ENCODE measurements at places on chromosomes 16 and 17. TPM values are rescaled to one million over a fixed set of nuclear protein-coding genes. Genes with fewer than 3 reads are reported as not detected.

The KRTAP4-16 gene
- total RNA-seq: not detected

DNA sequence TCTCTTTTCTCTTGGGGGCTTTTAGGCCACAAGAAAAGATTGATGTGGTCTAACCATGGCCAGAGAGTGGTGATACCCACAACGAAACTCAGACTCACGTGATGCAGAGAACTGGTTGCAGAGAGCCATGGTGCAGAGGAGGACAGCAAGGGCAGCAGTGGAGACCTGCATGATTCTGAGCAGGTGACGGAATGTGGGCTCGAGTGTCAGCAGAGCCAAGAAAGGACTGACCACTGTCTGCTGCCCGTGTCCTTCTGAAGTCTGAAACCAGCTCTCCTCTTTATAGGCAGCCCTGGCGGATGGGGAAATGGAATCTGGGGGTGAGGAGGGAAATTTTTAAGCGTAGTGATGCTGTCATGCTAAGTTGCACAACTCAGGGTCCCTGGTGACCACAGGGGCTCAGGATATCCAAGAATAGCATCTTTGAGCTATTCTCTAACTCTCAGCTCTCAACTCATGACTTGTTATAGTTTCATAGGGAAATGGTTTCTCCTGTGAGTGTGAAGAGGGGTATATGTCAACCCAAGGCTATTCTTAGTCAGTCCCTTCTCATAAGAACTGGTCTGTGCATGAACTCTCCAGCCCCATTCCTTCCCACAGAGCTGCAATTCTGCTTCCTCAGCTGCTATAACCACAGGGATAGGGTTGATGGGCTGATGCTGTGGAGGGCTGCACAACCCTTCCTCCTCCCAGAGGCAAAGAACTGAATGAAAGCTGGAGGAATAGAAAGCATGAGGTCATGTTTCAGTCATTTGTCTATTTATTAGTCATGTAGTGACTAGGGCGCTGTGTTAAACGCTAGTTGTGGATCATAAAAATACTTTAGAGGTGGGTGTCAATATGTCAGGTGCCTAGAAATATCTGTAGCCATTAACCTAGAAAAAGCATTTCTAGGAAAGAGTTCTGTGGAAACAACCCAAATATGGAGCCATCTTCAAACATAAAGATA, at the start of gene CCL3:
Gene CCL3 (minus strand): TSS at position 256 of the 949 bp plus-strand sequence. CDS start 85 bp downstream, at position 171.
- H3K27ac ChIP-seq: no peak within 1 kb of the TSS
- H3K4me3 ChIP-seq: no peak within 1 kb of the TSS
- no peaks in the 10 kb centered on the region for H3K4me1 ChIP-seq
- DNase-seq: no peak
- no peaks in the 10 kb centered on the region for H3K36me3 ChIP-seq

The TMC7 gene
- total RNA-seq: 1.3 TPM

DNA sequence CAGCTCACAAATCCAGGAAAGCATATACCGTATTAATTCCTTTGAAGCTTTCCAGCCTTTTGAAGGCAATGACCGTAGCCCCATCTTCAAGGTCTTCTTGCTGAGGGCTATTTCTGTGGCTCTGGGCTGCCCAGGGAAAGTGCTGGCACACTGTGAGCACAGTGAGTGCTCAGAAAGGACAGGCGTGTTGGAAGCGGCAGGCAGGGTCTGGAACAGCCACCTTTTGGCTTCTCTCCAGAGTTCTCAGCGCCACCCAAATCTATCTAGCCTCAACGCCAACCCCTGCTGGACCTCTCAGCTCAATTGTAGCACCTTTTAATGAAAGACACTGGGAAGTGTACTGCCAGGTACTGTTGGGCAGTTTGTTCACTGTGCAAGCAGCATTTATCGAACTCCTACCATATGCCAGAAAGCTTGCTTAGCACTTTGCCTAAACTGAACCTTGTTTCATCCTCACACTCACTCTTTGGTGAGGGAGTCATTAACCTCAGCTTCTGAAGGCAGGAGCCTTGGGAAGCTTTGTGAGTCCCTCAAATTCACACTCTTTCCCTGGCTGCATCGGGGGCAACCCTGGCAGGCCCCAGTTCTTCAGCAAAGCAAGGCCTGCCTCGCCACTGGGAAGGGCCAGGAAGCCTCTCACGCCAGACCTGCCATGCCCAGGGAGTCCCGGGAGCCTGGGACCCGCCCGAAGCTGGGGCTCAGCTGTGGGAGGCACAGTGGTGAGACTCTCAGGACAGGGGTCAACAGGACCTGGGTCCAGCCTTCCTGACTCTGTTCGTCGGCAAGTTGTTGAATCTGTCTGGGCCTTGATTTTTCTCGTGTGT, 13.5 kb upstream of the CIBAR2 start:
- H3K36me3 ChIP-seq: no peaks in the 10 kb centered on the region
- H3K4me1 ChIP-seq: peaks cover 18% of the 10 kb centered on the region
- DNase-seq: no peak
- H3K4me3 ChIP-seq: no peak overlapping the region

DNA sequence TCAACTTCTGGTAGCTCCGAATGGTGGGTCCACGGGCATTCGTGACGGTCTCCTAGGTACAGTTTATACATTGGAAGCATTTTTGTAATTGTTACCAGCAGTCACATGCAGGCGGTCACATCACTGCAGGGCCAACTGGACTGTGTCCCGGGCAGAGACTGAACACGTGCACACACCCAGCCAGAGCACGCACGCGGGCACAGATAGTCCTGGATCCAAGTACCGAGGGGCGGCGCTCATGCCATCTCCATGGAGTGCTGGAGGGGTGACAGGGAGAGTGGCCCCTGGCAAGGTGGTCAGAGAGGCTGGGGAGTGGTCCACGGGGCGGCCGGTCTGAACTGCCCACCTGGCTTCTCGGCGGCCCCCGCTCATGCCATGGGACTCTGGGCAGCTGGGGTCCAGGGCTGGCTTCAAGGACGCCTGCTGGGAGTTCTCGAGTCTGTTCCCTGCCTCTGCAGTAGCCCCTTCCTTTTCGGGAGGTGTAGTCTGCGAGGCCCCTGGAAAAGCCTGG, 34.2 kb downstream of the BAIAP2 start:
- H3K4me1 ChIP-seq: peaks cover 18% of the 10 kb centered on the region
- DNase-seq: no peak
- no peak overlapping the region for H3K4me3 ChIP-seq
- H3K27me3 ChIP-seq: no peaks in the 10 kb centered on the region
- no peaks in the 10 kb centered on the region for H3K36me3 ChIP-seq

DNA sequence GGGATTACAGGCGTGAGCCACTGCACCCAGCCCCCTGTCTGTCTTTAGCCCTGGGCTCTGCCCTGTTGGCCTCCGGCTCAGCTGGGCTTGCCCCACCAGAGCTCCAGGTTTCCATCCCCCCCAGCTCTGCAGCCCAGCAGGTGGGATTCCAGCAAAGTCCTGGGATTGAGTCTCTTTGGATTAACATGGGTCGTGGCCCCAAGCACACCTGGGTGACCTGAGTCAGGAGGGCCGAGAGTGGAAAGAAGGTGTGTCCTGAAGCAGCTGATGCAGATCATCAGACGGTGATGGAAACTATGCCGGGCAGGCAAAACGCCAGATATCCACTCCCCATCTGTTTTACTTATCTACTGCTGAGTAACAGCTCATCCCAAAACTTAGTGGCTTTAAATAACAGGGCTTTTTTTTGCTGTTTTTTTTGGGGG, 72.5 kb downstream of the KNOP1 start:
- H3K36me3 ChIP-seq: no peaks in the 10 kb centered on the region
- DNase-seq: no peak
- no peaks in the 10 kb centered on the region for H3K27me3 ChIP-seq
- no peaks in the 10 kb centered on the region for H3K4me1 ChIP-seq

DNA sequence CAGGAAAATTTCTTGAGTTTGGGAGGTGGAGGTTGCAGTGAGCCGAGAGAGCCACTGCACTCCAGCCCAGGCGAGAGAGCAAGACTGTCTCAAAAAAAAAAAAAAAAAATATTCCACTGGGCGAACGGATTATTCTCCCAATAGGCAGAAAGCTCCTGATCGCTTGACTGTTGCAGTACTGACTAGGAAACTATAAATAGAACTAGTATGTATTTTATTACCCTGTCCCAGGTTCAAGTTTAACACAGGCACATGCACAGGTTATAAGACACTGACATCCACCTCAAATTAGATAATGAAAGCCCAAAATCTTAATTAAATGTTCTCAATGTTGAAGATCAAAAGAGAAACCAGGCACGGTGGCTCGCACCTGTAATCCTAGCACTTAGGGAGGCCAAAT, 11.5 kb downstream of the PARN start:
- no peaks in the 10 kb centered on the region for H3K27me3 ChIP-seq
- no peak for DNase-seq
- H3K27ac ChIP-seq: no peak overlapping the region
- no peaks in the 10 kb centered on the region for H3K36me3 ChIP-seq
- no peak overlapping the region for H3K4me3 ChIP-seq
- H3K4me1 ChIP-seq: no peaks in the 10 kb centered on the region

GRCh38 chr17:73760439-73760758, 116.2 kb upstream of the SDK2 start:
- no peak overlapping the region for H3K4me3 ChIP-seq
- DNase-seq: no peak
- no peaks in the 10 kb centered on the region for H3K27me3 ChIP-seq
- H3K27ac ChIP-seq: no peak overlapping the region

The PYY gene
- total RNA-seq: 0.98 TPM

The NATD1 gene
- 8.2 TPM for total RNA-seq

GRCh38 chr17:73791631-73792030, 147.4 kb upstream of the SDK2 start:
- H3K27ac ChIP-seq: no peak overlapping the region
- H3K36me3 ChIP-seq: no peaks in the 10 kb centered on the region
- H3K4me3 ChIP-seq: no peak overlapping the region
- no peak for DNase-seq

The FLII gene
- total RNA-seq: 293 TPM

The CCR7 gene
- 0.33 TPM for total RNA-seq

- H3K4me1 ChIP-seq: peaks cover 5% of the 10 kb centered on the region
- no peak overlapping the region for H3K4me3 ChIP-seq
- H3K27ac ChIP-seq: no peak overlapping the region
- H3K27me3 ChIP-seq: no peaks in the 10 kb centered on the region
Observed at GRCh38 chr16:30087181-30087898, 4.4 kb downstream of the TBX6 start.

The ZNF747 gene
- 13.2 TPM for total RNA-seq

The SRCIN1 gene
- 10.8 TPM for total RNA-seq

The NTN1 gene
- 2.2 TPM for total RNA-seq

GRCh38 chr17:76014925-76015261, 12.2 kb downstream of the EVPL start:
- H3K27ac ChIP-seq: no peak overlapping the region
- no peaks in the 10 kb centered on the region for H3K4me1 ChIP-seq
- DNase-seq: no peak
- H3K36me3 ChIP-seq: no peaks in the 10 kb centered on the region
- H3K4me3 ChIP-seq: no peak overlapping the region

The KRT222 gene
- 0.80 TPM for total RNA-seq

DNA sequence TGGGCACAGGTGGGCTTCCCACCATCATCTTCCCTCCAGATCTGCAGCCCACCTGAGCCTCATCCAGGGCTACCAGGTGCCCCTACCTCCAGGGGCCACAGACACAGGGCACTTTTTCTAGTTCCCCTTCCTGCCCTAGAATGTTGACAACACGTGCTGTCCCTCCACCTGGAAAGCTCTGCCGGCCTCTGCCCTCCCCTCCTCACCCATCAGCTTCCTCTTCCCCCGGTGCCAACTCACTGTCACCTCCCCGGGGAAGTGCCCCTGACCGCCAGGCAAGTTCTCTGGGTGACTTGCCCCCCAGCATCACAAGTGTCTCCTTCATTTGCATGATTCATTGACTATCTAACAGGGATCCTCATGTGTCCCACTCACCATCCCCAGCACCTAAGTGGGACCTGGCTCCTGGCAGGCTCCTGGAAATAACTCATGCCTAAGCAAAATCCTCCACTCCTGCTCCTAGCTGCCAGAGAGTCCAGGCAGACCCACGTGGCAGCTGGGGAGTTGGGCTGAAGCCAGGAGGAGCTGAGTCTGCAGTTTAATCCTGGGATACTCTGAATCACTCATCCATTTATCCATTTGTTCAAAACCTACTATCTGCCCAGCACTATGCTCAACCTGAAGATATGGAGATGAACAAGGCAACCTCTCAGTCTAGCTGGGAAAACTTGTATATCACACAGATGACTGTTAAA, 304.4 kb downstream of the FOXL1 start:
- no peak overlapping the region for H3K27ac ChIP-seq
- no peaks in the 10 kb centered on the region for H3K36me3 ChIP-seq
- H3K27me3 ChIP-seq: peaks cover 48% of the 10 kb centered on the region
- no peaks in the 10 kb centered on the region for H3K4me1 ChIP-seq
- DNase-seq: no peak

- peak overlapping the region; percentile 52 for H3K27ac ChIP-seq
- DNase-seq: no peak
- H3K4me3 ChIP-seq: no peak overlapping the region
Observed at GRCh38 chr17:15654886-15655561, 29.1 kb downstream of the TRIM16 start.

DNA sequence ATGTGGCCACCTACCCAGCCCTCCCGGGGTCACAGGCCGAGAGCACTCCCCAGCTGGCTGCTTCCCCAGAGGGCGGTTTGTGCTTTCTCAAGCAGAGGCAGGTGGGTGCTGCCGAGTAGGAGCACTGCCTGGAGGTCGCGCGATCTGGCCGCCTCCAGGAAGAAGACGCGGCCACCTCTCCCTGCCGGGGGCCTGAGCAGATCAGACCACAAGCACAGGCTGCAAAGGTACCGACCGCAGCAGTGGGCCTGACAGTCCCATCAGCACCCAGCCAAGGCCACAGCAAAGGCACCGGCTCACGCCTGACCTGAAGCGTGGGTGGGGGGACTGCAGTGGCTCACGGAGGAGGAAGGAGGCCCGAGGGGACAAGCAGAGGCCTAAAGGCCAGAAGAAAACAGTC, 15.2 kb upstream of the IGFALS start:
- no peak overlapping the region for H3K27ac ChIP-seq
- no peak for DNase-seq
- H3K27me3 ChIP-seq: no peaks in the 10 kb centered on the region
- no peaks in the 10 kb centered on the region for H3K36me3 ChIP-seq
- no peaks in the 10 kb centered on the region for H3K4me1 ChIP-seq
- no peak overlapping the region for H3K4me3 ChIP-seq

The MT3 gene
- not detected for total RNA-seq

GRCh38 chr17:79851461-79851817, 12.2 kb upstream of the CBX4 start:
- H3K4me3 ChIP-seq: no peak overlapping the region
- H3K27ac ChIP-seq: no peak overlapping the region
- no peaks in the 10 kb centered on the region for H3K27me3 ChIP-seq
- no peak for DNase-seq
- H3K36me3 ChIP-seq: no peaks in the 10 kb centered on the region

DNA sequence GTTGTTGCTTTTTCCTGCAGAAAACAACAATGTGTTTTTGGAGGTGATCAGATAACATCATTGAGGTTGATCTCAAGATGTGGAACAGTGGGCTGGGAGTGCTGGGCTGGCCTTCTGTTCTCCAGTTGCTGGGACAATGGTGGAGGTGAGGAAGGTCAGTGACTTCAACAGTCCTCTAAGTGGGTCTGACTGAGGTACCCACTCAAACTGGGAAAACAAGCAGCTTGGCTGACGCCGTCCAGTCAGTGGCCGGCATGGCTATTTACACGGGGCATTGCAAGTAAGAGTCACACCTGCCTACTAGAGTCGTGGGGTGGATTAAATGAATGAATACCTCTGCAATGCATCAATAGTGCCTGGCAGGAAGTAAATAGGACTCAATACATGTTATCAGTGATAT, 386.7 kb upstream of the ZFHX3 start:
- H3K27me3 ChIP-seq: no peaks in the 10 kb centered on the region
- no peak overlapping the region for H3K27ac ChIP-seq

Measured in breast epithelium (tissue), 4 donors.